GM18507 (cell line): ENCODE measurements at places on chromosomes 6 and 20.

- DNase-seq = no peak
Observed at GRCh38 chr6:118665011-118665410, 13.6 kb upstream of the CEP85L start.

GRCh38 chr6:3756546-3756945, 5.0 kb upstream of the PXDC1 start:
- no peak for DNase-seq

DNA sequence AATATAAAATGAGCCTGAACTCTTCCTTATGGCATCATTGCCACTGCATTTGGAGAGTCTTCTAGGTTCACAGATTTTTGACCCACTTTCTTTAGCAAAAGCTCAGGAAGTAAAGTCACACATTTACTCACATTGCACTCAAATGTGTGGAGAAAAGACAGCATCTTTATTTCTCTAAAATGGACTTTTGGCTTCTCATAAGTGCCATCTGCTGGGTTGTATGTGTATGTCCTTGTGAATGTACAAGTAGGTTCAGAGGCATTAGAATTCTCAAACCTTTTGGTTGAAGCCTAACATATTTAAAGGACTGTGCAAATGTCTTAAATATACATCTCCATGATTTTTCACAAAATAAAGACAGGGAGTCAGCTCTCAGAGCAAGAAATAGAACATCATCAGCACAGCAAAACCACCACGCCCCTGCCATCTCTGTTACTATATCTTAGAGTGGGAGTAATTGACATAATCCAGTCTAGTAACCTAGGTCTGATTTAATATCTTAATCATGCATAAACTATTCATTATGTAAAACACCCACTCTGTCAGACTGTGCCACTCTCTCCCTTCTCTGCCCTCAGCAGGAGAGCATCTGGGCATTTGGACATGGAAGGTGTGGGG, 42.2 kb upstream of the SPTLC3 start:
- no peak for DNase-seq

GRCh38 chr20:23245553-23246181, 104.9 kb upstream of the NXT1 start:
- peak; percentile 43 for DNase-seq

- no peak for DNase-seq
Observed at GRCh38 chr20:32943490-32944052, 60.7 kb downstream of the SUN5 start.

DNA sequence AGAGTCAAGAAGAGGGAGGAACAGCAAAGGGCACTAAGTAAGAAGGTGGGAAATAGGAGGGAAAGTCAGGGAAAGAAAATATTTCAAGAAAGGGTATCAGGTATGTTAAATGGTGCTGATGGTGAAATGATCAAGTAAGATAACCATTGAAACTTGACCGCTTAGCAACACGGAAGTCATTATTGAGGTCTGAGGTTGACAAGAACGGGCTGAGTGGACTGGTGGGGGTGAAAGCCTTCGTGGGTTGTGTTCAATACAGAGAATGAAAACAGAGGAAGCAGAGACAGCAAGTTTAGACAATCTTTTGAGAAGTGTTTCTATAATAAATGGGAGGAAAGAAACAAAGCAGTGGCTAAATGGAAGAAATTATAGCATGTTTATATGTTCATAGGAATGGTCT, 72.0 kb downstream of the LIN28B start:
- DNase-seq = no peak

DNA sequence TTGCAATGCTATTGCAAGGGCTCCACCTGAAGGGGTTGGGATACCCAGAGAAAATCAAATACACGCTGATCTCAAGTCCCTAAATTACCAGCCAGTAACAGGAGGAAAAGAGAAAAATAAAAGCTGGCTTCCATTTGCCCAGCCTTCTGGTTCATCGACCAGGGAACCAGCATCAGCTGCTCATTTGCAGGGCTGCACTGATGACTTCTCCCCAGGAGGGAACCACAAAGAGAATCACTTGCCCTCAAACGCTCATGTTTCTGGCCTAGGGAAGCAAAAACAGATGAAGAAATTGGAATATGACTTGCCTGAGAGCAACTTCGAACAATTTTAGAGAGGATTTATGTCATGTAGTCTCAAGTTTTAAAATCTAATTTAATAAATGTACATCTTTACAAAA, 119.7 kb downstream of the SH3BGRL2 start:
- DNase-seq = no peak

DNA sequence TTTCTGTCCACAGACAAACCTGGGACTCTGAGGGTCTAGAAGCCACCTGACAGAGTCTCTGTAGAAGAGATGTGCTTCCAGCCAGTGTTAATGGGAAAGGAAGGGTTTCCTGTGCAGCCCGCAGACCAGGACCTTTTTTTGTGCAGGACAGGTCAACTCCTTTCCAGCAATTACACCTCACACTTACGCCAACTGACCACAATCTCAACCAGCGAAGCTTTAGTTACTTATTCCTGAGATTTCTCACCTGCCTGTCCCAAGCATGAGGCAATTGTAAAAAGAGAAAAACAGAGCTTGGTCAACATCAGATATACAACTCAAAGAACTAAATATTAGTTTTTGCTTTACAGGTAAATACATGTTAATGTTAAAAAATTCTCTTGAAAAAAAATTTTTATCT, 393.8 kb upstream of the ID4 start:
- no peak for DNase-seq

- no peak for DNase-seq
Observed at GRCh38 chr20:2130062-2130591, 28.5 kb downstream of the STK35 start.

DNA sequence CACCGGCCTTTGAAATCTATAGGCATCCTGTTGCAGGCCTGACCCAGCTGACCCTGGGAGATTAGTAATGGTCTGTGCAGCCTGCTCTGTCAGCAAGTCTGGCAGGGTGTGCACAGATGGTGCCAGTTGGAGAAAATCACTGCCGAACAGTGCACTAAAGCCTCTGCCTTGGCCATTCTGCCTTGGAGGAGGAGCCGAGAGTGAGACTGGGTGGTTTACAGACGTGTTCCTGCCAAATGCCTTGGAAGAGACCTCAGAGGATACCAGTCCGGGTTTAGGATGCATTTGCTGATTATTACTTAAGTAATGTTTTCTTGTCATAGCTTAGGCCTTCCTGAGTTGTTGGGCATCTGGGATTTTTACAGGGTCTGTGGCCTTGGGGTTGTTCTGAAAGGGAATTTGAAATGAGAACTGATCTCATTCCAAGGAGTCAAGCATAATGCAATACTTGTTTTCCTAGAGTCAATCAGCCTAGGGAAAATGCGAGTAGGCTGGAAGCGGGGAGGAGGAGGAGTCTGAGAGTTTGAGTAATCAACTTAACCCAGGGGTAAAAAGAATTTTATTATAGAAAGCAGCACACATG, 292.1 kb downstream of the SOX4 start:
- no peak for DNase-seq

GRCh38 chr6:113558431-113558830, 298.7 kb upstream of the MARCKS start:
- DNase-seq = no peak

- DNase-seq = no peak
Observed at GRCh38 chr6:105907991-105908390, 178.1 kb upstream of the PRDM1 start.

DNA sequence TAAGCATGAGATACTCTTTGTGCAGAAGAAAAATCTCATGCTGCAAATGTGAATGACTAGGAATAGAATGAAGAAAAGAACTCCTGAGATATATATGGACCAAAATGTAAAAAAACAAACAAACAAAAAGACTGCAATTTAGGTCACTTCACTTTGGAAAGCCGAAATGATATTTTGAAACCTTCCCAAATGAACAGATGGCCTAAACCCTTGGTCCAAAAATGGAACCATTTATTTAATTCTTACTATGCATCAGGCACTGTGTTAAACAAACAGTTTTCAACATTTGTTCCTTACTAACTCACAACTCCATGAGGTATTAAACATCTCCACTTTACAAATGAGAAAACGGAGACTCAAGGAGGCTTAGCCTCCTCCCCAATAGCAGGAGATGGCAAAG, 107.5 kb downstream of the VIP start:
- DNase-seq = no peak

- no peak for DNase-seq
Observed at GRCh38 chr6:60643870-60644269, 1642.2 kb downstream of the KHDRBS2 start.

GRCh38 chr6:109769213-109769612, 78.1 kb downstream of the FIG4 start:
- no peak for DNase-seq

- DNase-seq = no peak
Observed at GRCh38 chr6:33213166-33213988, 5.1 kb downstream of the RING1 start.
